ENCODE measurements at places on chromosomes 12 and 14.
A peak's percentile ranks its signal among the peaks of the same experiment; 100 is the strongest.

DNA sequence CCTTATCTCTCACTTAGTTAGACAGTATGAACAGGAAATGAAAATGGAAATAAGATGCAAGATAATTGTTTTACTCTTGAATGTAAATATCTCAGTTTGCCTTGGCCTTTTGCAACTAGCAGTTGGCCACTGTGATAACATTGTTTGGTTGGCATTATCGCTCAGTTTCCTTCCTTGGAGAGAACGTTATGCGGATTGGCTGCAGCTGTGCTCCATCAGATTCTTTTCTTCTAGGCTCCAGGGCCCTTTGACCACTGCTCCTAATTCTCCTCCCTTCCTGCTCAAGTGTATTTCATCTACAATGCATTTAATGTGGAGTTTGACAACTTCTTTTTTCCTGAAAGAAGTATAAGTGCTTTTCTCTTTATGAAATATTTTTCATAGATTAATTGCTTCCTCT lies 284.2 kb downstream of the ADAMTS20 start:
- no peak for DNase-seq

- no peak for DNase-seq
Measured at GRCh38 chr14:102827716-102828115, 50.5 kb downstream of the TRAF3 start.

- no peak for DNase-seq
Measured at GRCh38 chr14:91719839-91720238, 12.0 kb downstream of the CATSPERB start.

- no peak for DNase-seq
Measured at GRCh38 chr14:103058164-103059055, 1.1 kb upstream of the CDC42BPB start.

GRCh38 chr12:127677537-127678131 lies 589.3 kb upstream of the TMEM132C start:
- DNase-seq, result peak; percentile 74

DNA sequence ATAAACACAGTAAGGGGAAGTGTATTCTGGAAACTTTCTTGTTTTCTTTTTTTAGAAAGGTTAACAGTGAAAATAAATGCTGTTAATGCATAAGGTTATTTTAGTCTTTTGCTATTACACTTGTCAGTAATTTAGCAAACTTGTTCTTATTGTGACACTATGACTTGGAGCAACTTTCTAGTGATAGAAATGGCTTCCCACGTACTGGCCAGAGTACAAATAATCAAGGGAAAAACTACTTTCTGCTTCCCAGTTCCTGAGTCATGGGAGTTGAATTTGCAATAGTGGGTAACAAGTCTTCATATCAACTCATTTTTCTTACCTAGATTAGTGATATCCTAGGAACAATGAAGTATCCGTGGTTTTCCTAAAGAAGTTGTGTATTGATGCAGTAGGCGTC lies 1072.3 kb downstream of the FLRT2 start:
- no peak for DNase-seq

DNA sequence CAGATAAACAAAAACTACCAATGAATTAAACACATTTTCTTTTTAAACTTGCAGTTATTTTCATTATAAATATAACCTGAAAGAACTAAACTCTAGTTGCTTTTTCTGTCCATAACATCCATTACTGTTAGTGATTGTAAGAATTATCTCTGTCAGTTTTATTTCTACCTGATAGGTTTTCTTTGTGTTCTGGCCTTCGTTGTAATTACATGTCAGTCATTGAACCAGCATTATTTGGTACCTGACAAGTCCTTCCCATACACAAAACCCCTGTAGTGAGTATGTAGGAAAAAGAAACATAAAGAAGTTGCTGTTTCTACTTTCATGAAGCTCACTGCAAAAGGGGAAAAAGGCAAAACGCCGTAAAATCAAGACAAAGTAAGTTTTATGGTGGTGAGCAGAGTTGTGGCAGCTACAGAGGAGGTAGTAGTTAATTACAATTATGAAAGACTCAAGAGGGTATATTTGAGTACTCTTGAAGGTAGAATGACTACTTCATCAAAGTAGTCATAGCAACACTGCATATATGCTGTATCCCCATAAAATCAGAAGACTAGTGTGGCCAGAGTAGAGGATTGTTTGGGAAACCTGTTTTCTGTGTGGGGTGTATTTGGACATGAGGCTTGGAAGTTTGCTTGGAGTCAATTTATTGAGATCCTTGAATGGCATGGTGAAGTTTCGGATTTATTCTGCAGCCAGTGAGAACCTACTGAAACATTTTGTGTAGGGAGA lies 102.8 kb downstream of the SLC5A8 start:
- DNase-seq, result no peak

DNA sequence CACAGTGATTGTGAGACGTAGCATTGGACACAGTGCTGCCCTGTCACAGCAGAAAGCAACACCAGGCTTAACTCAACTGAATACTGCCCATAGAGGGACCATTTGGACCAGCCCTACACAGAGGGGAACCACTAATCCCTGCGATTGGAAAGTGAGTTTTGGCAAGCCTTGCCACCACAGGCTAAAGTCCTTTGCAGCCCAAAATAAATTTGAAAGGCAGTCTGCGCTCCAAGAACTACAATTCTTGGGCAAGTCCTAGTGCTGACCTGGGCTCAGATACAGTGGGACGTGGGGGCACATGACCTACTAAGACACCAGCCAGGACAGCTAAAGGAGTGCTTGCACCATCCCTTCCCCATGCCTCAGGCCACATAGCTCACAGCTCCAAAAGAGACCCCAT lies 331.4 kb upstream of the GARIN2 start:
- DNase-seq, result no peak

DNA sequence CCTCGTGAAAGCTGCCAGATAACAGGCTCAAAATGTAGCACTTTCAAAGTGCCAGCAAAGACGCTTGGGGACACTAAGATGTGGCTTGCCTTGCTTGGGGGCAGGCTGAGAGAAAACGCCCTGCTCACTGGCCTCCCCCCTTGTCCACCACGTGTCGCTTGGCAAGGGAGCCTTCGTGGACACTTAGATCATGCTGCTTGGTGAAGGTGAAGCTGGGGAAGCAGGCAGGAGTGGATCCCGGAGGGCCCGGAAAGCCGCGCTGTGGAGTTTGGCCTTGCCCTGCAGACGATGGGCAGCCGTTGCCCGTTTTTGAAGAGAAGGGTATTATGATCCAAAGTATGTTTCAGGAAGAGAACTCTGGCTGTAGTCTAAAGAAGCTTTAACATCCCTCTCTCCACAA lies 53.4 kb upstream of the BDKRB2 start:
- no peak for DNase-seq

DNA sequence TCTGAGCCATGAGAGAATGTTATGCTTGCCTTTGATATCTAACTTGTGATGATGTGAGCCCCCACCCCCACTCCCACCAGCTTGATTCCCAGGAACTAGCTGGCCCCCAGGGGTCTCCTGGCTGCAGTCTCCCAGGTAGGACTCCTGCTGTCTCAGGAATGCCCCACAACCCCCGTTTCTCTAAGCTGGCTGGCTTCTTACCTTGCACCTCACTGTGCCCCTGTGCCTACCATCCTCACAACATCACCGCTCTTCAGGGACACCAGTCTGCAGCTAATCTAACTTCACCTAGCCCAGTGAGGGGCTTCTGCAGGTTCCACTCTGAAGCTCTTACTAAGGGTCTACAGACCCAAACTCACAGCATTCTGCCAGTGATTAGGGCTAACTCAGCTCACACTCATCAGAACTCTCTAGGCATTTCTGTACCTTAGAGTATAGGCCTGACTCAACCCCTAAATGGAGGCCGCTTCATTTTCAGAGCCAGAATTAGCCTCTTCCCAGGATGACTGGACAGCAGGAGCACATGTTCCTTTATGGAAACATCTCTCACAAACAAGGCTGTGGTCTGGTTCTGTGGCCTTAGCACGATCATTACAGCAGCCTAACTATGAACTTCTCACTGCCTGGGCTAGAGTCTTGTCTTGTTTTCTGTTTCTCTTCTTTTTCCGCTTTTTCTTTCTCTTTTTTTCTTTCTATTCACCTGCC lies 72.8 kb upstream of the IFNG-AS1 start:
- DNase-seq, result no peak

- no peak for DNase-seq
Measured at GRCh38 chr12:55686366-55687010, 21.2 kb downstream of the ITGA7 start.

DNA sequence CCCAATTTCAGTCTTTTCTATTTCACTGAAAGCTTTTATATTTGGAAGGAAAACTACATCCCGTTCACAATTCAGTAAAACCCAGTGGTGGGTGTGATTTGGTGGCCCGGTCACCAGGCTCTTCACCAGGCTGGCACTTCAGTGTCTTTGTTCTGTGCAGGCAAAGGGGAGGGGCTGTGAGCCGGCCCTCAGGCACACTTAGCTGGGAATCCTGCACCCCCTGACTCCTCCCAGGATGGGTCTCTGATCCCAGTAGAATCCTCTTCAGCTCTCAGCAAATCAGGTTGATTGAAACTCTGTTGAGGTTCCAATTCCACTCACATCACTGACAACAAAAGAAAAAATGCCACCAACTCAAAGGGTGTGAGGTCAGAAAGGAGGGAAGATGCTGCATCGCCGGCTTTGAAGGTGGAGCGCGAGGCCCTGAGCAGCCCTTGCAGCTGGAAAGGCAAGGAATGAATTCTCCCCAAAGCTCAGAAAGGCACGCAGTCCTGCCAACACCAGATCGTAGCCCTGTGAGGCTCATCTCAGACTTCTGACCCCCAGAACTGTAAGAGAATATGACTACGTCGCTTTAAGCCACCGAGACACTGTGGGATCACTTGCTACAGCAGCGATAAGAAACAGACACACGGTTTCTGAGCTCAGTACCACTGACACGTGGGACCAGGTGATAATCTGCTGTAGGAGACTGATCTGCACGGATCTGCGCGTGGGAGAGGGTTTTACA lies 166.6 kb downstream of the PIWIL1 start:
- no peak for DNase-seq

DNA sequence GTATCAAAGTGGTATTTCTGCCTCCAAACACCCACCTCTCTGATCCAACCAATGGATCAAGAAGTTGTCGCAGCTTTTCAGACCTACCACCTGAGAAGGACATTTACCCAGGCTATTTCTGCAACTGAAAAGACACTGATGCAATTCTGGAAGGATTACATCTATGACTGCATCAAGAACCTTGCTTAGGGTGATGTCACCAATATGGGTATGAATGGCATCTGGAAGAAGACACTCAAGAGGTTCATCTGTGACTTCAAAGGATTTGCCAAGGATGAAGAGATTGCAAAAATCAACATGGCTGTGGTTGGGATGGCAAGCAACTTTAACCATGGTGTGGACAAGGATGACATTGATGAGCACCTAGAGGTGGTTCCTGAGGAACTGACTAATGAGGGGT lies 154.2 kb downstream of the PCNX1 start:
- no peak for DNase-seq

DNA sequence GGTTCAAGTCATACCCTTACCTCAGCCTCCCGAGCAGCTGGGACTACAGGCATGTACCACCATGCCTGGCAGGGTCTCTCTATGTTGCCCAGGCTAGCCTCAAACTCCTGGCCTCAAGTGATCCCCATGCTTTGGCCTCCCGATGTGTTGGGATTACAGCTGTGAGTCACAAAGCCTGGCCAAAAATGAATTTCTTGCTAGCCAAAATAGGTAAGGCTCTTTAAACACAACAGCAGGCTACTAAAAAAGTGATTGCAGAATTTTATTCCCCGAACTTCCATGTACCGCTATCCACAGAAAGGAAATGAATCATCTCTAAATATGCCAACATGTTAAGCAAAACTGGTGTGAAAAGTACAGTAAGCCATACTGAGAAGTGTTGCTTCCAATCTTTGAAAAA lies 50.6 kb downstream of the WDHD1 start:
- peak; percentile 62 for DNase-seq

DNA sequence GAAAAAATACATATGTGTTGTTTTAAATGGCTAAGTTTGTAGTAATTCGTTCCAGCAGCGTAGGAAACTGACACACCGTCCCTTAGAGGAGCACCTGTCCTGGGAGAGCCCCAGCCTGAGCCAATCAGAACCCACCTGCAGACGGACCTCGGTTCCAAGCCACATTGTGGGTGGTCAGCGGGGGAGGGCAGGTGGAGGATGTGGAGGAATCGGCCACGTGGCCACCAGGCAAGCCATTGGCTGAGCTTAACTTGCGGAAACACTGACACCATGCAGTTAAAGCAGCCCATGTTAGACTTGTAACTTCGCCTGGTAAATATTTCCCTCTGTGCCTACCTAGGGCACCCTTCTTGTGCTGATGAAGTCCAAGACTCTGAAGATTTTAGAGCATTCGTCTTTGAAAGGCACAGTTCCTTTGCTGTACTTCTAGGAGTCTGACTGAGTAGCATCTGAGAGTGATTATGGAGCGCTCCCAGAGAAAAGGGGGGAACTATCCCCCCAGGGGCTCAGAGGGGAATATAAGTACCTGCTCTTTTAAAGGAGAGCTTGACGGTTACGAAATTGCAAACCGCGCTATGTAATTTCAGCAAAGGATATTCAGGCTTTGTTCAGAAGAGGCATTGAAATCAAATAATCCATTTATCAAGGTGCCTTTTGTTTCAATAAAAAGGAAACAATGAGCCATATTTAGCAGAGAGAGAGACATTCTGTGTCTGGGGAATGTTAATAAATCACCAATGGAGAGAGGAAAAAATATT lies 135.7 kb downstream of the TMEM132C start:
- no peak for DNase-seq

DNA sequence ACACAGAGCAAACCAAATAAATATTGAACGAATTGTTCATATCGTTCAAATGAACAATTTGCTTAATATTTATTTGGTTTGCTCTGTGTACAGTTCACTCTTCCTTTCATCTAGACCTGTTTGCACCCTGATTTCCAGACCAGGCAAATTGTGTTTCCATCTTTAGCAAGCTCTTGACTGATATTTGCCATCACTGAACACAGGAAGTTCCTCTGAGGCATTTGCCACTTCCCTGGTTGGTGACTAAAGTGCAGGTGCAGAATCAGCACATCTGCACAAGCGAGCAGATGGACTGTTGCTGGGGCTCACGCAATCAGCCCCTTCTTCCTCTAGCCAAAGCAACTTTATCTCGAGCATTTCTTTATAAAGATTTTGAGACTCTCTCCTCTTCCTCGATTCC lies 112.9 kb downstream of the DAAM1 start:
- DNase-seq, result no peak

DNA sequence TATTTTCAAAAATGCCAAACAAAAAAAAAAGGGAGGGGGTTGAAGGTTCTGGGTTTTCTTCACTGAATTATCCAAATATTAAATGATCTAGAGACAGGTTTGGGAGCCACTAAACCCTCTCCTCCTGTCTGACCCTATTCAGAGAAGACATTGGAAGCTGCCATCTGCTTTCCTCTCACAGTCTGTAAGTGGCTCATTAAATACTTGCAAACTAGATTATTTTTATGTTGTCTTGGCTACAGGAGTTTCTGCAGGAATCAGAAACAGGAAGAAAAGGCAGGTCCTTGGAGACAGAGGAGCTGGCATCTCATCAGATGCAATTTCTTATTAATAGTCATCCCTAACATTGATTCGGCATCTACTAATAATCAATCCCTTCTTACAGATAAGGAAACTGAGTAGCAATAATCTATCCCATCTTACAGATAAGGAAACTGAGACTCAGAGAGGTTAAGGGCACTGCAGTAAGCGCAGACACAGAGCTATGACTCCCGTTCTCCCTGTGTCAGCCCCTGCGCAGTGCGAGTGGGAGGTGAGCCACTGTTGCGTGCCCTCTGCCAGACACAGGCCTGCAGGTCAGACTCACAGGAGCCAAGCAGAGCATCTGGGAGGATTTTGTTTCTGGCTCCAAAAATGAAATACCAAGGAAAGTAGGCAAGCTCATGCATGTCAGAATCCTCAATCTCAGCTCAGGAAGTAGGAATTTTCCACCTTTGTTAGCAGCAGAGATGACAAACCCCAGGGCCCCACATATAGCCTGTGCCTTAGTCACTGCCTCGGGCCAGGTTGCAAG lies 11.0 kb downstream of the BDKRB2 start:
- DNase-seq, result no peak

- no peak for DNase-seq
Measured at GRCh38 chr14:95951359-95951758, 74.7 kb downstream of the TUNAR start.
